ENCODE measurements at places on chromosomes 3 and 15.
A peak's percentile ranks its signal among the peaks of the same experiment; 100 is the strongest.

GRCh38 chr3:151483961-151484520 is 23.2 kb upstream of the IGSF10 start:
- DNase-seq, result no peak

DNA sequence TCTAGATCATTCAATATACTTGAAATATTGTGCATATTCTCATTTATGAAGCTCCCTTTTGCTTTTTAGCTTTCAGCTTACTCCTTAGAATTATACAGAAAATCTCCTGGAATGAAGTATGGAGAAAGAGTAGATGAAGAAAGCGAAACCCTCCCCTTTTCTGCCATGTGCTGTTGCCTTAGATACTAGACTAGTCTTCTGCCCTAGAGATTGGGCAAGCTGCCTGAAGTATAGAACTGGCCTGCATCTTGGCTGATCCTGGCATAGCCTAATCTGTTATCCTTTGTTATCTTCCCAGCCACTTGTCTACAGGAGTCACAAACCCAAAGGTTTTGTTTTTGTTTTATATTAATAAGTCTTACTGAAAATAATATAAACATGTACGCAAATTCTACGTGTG is 138.8 kb downstream of the RBPMS2 start:
- no peak for DNase-seq

- DNase-seq, result no peak
Observed at GRCh38 chr3:177352424-177352823, 155.1 kb upstream of the TBL1XR1 start.

GRCh38 chr15:86829245-86829644 is 749.6 kb downstream of the AGBL1 start:
- no peak for DNase-seq

DNA sequence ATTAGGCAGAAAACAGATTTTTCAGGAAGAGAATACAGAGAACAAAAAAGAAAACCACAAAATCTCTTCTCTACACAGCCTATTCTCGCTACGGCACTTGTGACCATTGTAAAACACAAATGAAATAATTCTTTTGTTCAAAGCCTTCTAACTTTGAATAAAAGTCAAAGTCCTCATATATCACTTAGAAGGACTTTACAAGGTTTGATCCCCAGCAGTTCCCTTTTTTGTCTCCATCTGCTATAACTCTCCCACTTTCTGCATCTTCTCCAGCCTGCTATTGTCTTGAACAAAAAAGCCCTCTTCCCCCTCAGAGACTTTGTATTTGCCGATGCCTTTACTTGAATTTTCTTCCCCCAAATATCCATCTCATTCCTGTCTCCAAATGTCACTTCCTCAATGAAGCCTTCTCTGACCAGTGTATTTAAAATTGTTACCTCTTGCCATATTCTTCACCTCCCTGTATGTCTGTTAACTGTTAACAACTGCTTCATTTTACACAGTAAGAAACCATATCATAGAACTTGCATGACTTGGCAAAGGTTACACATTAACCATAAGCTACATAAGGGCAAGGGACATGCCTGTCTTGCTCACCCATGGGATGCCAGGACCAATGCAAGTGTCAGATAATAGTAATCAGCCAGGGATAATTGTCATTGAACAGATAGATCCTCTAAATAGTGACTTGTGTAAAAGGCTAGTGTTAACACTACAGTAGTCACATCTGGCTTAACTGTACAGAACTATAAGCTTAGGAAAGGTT is 122.4 kb downstream of the CBLB start:
- DNase-seq, result no peak

- no peak for DNase-seq
Observed at GRCh38 chr3:135368316-135368715, 573.3 kb downstream of the EPHB1 start.

DNA sequence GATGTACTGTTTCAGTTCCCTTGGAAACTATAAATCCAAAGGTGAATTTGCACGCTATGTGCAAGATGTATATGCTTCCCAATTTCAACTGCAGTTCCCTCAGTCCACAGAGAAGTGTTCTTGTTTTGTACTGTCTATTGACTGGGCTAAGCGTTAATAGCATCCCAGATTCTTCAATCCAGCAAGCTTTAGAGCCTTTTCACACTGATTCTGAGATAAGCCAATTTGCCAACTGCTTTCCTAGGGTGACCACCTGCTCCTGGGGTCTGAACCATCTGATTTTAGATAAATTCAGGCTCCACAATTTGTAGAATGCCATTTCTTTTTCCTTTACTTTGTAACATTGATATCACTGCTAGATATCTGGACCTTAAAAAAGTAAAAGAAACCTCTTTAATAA is 340.1 kb downstream of the PTPRG start:
- no peak for DNase-seq

DNA sequence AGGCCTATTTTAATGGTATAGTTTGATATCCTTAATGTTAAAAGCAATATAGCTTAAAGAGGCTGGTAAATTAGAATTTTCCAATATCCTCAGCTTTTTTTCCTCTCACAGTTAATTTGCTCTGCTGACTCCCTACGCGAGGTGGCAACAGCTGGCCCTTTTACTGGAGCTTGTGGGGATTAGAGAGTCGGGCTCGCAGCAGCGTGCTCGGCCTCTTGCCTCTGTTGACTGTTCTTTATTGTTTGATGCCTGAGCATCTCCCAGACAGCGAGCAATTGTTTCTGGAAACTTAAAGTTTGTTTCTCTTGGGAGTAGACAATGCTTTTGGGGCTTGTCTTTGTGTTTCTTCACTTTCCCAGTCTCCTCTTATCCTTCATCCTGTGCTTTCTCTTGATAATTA is 80.8 kb downstream of the OPA1 start:
- peak; percentile 60 for DNase-seq

Data from retina (tissue), 1 donor.